ENCODE measurements at places on chromosomes 12 and 14.

DNA sequence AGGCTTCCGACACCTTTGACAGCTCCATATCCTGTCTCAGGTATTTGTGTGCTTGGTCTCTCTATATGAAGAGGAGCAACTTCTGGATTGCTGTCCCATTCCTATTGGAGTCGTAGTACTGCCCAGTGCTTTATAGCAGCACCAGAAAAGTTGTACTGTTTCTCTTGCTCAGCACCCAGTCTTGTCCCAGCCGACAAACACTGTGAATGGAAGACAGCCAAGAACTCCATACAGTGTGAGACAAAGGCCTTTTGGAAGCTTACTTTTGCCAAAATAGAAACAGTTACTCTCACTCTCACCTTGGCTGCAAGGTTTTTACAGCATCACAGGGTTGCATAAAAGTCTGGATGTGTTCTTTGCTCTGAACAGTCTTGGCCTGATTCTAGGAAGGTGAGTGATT is 105.3 kb downstream of the TGFB3 start:
- no peak for DNase-seq

DNA sequence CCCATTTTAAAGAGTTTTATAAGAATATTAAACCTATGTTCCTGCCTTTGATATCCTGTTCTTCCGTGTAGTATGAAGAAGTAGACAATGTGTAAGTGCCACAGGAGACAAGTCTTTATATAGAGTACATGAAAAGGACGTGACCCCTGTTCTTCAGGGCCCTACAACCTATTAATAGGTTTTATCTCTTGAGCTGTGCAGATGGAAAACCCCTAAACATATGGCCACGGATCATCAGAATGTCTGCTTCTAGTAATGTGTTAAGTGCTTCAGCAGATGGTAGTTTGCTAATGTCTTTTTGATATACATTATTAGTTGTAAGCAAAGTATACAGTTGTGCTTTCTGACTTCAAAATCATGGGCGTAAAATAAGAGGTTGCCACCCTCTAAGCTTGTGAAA is 228.5 kb downstream of the PTPRO start:
- no peak for DNase-seq

- no peak for DNase-seq
These were observed 373.5 kb upstream of the FAR2 start for GRCh38 chr12:28775556-28775955.

DNA sequence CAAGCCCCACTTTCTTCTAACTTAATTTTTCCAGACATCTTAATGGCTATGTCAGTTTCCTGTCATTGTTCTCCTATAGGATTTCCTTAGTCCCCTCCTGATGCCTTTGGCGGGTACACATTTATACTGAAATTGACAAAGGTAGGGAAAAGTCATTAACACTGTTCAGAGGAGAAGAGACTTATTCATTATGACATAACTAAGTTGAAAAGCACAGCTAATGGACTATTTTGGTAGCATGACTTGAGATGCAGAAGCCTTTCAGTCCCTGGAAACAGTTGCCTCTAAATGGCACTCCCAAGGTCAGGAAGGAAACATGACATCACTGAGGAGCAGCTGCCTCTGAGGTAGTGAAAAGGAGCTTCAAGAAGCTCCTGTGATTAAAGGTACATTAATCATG is 317.5 kb upstream of the KITLG start:
- DNase-seq: no peak

GRCh38 chr14:52835122-52835903 is 43.9 kb upstream of the GNPNAT1 start:
- DNase-seq: peak; percentile 13

- no peak for DNase-seq
These were observed 21.1 kb downstream of the NT5DC3 start for GRCh38 chr12:103819892-103820291.

DNA sequence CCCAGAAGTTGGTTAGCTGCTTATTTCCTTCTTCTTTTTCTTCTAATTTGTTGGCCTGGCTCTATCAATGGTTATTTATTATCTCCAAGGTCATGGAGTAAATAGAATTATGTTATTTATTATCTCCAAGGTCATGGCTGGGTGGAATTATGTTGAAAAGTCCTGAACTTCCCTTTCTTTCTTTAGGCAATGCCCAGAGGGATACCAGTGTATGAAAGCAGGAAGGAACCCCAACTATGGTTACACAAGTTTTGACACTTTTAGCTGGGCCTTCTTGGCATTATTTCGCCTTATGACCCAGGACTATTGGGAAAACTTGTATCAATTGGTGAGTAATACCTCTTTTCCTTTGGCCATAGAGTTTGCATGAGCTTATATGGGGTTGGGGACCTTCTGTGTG is 111.6 kb downstream of the SCN8A start:
- DNase-seq: no peak

DNA sequence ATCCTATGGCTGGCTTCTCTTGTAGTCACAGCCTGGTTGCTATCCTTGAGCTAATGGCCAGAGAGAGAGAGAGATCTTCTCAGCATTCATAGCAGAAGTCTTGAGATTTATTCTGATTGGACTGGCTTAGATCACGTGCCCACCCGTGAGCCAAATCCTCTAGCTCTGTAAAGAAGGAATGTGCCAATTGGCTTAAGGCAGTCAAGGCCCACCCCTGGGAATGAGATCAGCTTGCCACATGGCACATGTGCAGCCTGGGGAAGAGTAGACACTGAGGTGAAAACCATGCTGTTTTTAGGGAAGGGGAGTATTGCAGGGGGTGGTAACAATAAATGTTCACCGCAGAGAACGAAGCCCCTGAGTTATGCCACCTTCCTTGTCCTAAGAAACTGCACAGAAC is 36.3 kb downstream of the PLEKHG7 start:
- DNase-seq: no peak

GRCh38 chr12:29033519-29033918 is 115.6 kb upstream of the FAR2 start:
- no peak for DNase-seq

DNA sequence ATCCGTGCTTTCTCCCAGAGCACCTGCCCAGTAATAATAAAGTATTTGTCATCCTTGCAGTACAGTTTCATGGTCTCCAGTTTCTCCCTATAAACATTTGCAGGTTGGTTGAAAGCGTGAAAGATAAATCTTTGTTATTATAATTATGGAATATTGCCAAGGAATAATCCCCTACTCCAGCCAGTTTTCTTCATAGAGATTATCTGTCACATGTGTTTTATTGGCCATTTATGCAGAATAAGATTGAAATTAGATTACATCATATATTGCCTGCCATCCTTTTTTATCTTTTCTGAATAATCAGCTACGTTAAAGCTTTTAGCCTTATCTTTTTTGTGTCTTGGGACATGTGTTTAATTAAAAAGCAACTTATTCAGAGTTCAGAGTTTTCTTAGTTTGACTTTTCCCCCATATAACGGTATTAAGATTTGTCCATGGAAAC is 168.0 kb downstream of the KICS2 start:
- no peak for DNase-seq

- DNase-seq: no peak
These were observed 100.1 kb downstream of the CRADD start for GRCh38 chr12:93777254-93777653.

DNA sequence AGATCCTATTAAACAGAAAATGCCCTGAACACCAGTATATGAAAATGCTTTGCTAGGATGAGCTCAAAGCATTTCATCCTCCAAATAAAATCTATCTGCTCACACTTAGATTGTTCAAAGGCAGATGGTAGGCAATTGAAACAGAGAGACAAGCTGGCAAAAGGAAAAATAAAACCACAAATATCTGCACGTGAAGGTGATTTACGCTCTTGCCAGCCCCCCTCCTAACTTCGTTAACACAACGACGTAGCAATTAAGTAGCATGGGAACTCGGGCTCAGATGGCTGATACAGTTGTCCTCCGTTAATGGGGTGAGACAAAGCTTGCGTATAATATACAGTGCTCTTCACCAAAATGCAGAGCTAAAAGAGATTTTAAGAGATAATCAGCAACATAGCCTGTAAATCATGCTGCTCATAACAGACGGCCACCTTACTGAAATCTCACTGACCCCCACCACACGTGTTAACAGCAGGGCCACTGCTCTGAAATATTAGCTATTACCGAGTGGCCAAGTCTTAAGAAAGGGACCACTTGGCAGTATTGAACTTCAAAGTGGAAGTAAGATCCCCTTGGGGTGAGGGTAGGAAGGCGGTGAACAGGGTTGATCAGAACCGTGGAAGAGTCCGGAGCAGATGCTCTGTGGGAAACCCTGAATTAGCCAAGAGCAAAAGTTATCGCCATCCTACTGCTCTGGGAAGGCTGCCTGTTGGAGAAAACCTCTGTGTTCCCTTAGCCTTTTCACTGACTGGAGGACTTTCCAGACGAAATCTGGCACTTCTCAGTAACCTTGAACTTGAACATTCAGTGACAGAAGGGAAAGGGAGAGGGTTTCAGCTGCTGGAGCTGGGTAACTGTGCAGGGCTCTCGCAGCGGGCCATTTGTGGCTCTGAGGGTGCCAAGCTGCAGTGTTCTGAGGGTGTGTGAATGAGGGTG is 23.1 kb downstream of the ETV6 start:
- no peak for DNase-seq

GRCh38 chr14:36424478-36425102 is 95.4 kb downstream of the NKX2-1 start:
- DNase-seq: no peak

GRCh38 chr12:131827961-131828534 is at the start of gene MMP17:
MMP17 (plus strand) TSS chr12:131828393; CDS start chr12:131828495, 102 bp downstream.
- peak; percentile 76 for DNase-seq

DNA sequence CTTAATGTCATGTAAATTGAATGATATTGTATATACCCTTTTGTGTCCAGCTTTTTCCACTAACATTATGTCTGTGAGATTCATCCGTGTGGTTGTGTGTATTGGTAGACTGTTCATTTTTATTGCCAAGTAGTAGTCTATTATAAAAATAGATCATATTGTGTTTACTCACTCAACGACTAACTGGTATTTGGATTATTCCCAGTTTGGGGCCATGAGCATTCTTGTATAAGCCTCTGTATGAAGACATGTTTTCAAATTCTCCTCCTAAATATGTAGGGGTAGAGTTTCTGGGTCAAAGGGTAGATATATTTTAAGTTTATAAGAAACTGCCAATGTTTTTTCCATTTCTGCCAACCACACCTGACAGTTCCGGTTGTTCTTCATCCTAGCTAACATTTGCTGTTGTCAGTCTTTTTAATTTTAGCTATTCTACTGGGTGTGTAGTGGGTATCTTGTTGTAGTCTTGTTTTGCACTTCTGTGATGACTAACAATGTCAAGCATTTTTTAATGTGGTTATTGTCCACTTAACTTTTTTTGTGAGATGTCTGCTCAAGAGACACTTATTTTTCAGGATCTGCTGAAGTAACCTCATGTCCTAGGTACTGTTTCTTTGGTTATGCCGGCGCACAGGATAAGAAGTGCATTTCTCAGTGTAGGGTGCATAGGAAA is 93.2 kb downstream of the DACT1 start:
- no peak for DNase-seq

DNA sequence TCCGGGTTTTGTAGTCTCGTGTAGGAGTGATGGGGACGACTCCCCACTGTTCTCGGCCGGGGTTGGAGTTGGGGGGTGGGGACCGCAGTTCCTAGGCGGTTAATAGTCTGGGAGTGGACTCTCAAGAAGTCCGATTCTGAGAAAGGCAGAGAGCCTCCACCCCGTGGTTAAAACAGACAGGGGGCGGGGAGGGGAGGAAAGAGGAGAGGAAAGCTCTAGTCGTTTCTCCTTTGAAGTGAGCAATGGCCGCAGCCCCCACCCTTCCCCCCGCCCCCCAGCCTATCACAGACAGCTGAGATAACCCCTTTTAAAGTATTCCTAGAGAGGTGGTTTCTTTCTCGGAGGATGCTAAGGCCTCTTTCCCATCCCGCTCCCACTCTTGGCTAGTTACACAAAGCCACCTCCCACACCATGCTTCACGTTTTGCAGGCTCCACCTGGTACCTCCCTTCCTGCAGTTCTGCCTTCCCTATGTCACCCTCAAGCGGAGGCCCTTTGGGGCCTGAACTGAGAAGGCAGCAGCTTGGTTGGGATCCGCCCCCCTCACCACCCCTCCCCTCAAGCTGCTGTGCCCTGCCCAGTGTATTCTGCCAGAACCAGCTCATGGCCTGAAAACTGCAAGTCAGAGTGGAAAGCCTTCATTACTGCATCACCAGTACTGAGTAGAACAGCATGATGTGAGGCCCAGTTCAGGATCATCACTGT is 853 bp downstream of the USP5 start:
- peak; percentile 37 for DNase-seq

DNA sequence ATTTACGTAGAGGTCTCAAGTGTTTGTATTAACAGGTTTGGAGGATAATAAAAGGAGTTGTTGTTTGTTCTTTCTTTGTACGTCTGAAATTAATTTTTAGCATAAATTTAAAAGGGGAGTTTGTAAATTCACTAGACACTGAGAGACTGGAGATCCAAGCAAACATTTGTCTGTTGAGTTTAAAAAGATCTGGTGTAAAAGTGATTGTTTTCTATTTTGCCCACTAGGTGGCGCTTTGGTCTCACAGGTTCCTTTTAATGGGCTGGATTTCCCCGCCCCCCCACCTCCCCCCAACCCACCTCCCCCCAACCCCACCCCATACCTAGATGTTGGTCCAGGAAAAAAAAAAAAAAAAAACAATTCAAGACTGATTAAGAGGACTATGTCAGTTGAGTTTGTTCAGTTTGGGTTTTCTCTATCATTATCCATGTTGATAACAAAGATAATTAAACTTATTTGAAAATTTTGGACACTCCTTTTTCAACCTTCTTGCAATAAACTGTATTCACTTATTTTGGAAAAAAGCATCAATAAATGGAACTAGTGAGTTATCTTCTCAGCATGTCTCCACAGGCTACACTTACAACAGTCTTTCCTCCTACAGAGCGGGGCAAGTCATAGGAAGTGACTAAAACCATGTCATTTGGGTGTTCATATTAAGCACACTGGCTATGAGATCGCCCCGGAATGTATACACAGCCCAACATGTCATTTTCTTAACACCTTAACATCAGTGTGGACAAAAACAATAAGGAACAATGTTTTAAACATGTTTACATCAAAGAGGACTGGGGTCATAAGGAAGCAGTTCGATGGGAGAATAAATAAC is 841.1 kb downstream of the NRXN3 start:
- peak; percentile 38 for DNase-seq

GRCh38 chr14:94388384-94389103 is at the start of gene SERPINA1:
SERPINA1 (minus strand) TSS chr14:94388602; CDS start chr14:94383237, 5,365 bp downstream.
- no peak for DNase-seq
